ENCODE measurements at places on chromosomes 4 and X.

DNA sequence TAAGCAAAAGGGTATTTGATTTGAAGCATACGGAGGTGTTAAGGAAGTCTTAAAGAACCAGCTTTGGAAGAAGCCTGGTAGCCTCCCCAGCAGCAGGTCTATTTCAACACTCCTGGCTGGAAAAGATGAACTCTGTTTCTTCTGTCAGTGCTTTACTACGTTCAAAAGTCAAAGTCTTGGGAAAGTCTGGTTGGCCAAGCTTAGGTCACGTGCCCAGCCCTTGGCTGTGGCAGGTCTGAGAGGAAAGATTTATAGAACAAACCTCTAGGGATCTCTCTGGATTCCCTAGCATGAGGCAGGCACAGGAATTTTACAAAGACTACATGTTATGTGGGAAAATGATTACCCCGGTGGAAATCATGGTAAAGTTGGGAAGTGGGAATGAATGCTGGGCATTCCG lies 8.6 kb upstream of the ARHGAP10 start:
- no peak for DNase-seq

- no peak for DNase-seq
Measured at GRCh38 chr4:76306882-76307659, 538 bp downstream of the STBD1 start.

GRCh38 chr4:186351668-186352194 lies 85.7 kb downstream of the F11 start:
- no peak for DNase-seq

- DNase-seq, result no peak
Measured at GRCh38 chr4:3442959-3443749, 1.4 kb downstream of the HGFAC start.

DNA sequence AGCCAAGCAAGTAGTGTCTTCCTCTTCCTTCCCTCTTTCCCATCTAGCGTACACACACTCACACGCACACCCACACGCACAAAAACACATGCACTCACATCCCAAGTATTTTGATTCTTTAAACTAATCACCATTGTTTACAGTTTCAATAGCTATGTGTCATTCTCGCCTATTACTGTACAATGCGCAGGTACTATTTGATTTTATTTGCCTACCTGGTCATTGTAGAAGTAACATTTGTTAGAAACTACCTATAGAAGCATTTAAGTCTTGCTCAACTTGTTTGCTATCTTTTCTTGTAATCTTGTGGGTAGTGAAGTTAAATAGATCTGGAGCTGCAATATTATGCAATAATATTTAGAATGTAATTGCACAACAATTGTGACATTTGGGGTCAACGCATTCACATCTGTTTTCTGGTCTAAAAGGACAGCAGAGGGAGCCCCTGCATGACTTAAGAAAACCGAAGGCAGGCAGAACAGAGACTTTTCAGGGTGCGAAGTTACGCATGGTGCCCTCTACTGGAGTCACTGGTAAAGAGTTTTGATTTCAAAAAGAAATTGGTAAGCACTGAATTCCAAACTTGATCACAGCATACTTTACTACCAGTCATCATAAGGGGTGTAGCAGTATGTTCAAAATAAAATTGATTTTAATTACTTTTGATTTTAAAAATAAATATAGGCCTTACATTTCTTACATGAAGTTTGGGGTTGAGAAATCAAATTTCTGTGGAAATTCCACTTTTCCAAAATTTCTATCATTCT lies 503.3 kb upstream of the FAM241A start:
- no peak for DNase-seq

DNA sequence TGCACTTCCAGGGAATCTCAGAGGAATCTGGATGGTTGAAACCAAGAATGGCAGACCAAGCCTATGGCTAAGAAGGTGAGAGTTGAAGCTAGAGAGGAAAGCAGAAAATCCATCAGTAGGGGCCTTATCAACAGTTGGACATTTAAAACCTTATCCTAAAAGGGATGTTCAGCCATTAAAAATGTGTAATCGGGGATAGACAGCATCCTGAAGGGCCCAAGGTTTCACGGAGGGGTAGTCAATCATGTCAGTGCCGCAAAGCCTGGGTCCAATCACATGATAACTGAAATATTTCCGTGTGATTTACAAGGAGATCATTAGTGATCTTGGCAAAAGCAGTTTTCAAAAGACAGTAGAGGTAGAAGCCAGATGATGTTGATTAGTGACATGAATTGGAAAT lies 61.9 kb upstream of the ELOVL6 start:
- no peak for DNase-seq

DNA sequence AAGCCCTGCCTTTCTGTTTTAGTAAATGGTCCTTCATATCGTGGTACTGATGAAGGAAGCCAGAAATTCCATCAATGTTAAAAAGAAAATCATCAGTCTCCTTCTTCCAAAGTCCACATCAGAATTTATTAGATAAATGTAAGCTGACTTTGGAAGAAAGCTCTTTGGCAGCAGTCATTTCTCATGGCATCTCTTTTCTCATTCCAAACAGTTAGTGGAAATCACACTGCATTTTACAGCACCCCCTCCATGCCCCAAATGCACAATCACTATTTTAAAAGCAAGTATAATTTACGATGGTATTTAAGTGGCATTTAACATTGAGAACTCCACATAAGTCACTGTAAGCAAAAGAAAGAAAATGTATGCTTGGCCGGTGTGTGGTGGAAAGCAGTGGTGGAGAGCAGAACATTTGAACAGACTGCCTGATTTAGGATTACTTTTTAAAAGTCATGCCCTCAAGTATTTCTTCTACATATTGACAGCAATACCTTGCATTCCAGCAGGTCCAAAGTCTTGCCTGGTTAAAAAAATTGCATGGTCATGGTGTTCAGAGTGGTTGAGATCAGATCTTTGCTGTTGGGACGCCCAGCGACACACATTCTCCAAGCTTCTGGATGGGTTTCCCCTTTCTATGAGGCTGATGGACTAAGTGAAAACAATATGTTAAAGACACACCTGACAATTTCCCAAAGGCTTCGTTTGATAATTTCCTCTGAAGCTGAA lies 248.6 kb downstream of the ADAMTS3 start:
- DNase-seq, result no peak

- no peak for DNase-seq
Measured at GRCh38 chr4:19492606-19493005, 759.1 kb upstream of the SLIT2 start.

GRCh38 chr4:124025000-124025399 lies 628.4 kb downstream of the SPRY1 start:
- no peak for DNase-seq

DNA sequence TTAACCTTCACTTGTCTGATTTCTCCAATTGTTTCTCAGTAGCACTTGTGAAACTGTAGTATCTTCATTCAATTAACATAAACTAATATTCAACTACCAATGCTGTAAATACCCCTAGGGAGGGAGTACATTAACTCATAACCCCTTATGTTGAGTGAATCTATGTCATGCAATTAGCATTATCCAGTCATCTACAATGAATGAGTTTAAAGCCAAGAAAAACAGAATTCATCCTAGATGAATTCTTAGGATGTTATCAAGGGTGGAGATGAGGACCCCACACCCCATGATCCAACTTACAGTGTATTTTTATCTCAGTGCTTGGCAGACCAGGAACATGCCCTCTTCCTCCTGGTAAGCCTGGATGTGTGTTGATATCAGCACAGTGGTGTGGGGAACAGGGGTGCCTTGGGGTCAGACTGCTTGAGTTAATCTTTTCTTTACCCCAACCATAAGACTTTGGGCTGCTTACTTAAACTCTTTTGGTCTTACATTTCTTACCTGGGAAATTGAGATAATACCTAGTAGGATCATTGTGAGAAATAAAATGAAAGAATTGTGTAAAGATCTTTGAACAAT lies 62.1 kb upstream of the SCOC start:
- no peak for DNase-seq

DNA sequence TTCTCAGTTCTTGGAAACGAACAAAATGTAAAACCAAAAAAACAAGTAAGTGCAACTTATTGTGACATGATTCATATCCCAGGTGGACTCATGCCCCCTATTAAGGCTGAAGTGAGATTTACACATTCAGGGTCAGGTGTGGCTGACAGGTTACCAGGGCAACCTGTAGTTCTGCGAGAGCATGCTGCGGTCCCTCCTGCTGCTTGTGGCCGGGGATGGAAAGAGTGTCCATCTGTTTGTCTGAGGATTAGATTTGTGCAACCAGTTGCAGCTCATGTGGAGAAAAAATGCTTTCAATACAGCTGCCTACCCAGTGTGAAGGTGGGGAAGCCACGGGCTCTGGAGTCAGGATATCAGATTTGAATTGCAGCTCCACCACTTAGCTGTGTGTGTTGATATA lies 78.8 kb downstream of the FAM184B start:
- no peak for DNase-seq

GRCh38 chrX:132206259-132206658 lies 13.0 kb downstream of the RAP2C start:
- DNase-seq, result no peak

DNA sequence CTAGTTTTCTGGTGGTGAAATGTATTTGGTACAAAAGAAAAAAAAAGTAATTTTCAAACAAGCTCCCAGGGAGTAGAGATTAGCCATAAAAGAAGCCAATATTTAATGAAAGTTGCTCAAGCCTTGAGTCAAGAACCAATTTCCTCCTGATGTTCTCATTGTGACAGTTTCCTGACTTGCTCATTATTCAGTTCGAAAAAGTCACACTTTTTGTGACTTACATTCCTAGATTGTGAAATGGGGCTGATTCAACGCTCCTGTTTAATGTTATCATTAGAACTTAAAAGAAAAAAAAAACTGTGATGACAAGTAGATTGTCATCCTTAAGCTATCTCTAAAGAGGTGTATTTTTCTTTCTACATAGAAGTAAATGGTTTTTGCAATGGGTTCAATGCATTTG lies 122.6 kb upstream of the BMPR1B start:
- no peak for DNase-seq

GRCh38 chrX:131734621-131735020 lies 190.7 kb downstream of the OR13H1 start:
- DNase-seq, result peak; percentile 16

DNA sequence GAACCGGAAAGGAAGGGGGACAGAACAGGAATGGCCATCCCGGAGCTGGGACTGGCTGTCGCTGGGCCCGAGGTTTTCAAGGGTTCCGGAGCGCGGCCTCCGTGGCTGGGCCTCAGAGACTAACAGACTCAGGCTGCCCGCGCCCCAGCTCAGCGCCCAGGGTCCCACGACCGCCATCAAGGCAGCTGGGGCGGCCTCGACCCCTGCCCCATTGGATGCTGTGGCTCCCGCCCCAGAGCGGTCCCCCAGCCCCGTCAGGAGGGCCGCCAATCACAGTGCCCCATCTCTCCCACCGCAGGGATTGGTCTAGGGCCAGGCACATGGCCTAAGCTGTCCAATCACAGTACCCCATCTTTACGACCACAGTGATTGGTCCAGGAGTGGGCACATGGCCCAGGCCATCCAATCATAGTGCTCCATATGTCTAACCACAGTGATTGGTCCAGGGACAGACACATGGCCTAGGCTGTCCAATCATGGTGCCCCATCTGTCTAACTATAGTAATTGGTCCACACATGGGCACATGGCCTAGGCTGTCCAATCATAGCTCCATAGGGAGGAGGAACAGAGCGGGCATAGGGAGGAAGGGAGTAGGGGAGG lies 105.3 kb upstream of the NKX1-1 start:
- DNase-seq, result no peak

- DNase-seq, result no peak
Measured at GRCh38 chr4:45467157-45467556, 656.7 kb downstream of the GABRG1 start.

GRCh38 chrX:130637591-130637990 lies 235.8 kb downstream of the RBMX2 start:
- no peak for DNase-seq

DNA sequence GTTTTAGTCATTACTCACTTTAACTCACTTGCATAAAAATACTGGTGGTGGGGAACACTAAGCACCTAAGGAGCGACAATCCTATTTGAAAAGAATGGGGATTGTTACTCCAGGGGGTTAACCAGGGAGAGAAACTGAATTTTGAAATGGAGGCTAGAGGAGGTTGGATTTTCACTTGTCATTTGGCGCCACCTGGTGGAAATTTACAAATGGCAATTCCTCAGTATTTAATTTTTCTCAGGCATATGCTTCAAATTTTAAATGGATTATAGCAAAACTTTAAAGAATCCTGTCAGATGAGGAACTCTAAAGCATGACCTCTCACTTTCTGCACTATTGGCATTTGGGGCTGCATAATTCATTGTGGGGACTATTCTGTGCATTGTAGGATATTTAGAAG lies 2.7 kb upstream of the GEMIN8 start:
- DNase-seq, result no peak

DNA sequence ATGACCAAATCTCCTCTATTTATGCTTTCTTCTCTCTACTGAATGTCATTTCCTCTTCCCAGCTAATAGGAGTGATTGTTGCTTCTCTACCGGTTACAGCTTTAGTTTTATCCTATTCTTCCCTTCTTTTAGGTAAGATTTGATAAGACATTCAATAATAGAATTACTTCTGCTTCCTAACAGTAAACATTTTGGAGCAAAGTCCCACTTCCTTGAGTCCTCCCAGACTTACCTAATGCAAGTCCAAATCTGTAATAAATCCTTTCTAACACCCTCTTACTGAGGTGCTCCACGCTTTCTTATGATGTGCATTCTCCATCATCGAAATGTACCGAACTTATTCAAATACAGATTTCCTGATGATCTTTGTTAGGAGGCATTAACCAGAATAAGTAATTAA lies 79.2 kb upstream of the GPM6A start:
- DNase-seq, result no peak

DNA sequence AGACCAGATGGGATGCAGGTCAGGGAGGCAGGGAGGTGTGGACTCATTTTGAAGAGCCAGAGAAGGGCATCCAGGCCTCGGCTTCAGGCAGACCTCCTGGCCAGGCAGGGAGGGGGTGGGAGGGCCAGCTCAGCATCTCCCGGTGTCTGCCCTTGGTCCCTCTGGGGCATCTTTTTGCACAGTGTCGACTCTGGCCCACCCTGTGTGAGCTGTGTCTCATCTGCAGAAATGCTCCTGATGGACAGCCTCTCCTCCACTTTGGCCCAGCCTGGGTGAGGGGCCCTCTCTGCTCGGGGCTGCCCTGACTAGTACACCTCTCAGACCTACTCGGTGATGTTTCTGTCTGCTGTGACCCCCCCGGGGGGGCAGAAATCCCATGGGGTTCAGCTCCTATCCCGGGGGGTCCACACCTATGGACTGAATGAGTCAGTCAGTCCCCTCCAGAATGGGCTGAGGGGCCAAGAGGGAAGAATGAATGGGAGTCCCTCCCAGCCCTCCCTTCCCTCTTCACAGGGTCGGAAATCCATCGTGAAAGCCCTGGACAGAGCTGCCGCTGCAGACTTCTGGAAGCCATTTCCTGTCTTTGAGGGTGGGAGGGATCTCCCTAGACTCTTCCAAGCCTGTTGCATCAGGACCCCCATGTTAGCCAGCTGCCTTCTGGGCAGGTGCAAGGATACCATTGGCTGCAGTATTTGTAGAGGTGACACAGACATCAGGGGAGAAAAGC lies 196.7 kb upstream of the PSAPL1 start:
- no peak for DNase-seq
